ENCODE measurements at places on chromosomes 16 and 17.

GRCh38 chr16:23512168-23512695 is 1.9 kb upstream of the GGA2 start:
- DNase-seq, result peak; percentile 43

DNA sequence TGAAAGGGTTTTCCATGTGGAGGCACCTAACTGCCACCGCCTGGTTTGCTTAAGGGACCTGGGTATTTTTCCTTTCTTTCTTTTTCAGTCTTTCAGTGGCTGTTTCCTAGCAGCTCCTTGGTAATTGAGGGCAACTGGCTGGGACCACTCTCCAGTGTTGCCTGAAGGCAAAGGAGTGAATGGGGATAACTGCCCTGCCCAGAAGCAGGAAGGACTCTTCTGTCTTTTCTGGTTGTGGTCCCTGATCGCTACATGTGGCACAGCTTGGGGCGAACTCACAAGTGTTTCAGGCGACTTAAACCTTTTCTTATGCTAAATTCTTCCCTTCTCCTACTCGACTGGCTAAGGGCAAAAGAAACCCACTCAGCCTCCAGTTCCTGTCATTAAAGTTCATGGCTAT is 10.1 kb upstream of the TMEM98 start:
- no peak for DNase-seq

DNA sequence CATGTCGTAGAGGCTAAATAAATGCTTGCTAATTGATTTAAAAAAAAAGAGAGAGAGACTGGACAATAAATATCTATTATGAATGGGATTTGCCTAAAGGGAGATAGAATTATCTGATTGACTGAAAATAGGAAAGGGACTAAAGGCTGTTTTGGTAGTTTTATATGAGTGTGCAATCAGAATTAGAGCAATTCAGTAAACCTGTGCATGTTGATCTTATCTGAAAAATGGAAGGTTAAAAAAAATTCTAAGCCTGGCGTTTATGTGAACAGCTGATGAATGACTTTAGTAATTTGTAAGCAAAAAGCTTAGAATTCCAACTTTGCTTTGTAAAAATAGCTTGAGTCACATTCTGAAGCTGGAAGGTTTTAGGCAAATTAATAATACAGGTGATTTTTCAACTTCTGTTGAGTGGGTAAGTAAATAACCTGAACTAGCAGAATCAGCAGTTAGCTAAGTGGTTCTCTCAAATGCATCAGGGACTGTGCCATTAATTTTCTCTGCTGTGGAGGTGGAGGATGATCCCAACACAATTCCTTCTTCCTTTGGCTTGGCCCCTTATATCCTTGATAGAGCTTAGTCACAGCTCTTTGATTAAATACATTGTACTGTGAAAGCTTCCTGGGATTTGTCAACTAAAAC is 254.4 kb downstream of the PHKB start:
- no peak for DNase-seq

- no peak for DNase-seq
Measured at GRCh38 chr17:80501741-80502577, 25.6 kb upstream of the NPTX1 start.

DNA sequence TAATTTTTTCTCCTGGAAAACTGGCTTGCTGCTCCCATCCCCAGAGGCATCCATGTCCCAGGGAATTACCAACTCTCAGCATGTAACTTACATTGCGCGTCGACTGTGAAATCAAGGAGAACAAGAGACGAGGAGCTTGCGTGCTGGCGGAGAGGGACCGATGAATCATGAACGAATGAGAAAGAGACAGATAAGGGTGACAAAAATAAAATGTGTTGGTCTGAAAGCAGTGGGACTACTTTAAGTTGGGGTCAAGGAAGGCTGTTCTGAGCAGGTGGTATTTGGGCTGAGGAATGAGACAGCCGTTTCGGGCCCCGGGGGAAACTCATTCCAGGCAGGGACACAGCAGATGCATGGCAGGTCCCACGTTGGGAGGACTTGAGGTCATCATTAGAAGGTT is 22.5 kb downstream of the ABAT start:
- DNase-seq, result no peak

DNA sequence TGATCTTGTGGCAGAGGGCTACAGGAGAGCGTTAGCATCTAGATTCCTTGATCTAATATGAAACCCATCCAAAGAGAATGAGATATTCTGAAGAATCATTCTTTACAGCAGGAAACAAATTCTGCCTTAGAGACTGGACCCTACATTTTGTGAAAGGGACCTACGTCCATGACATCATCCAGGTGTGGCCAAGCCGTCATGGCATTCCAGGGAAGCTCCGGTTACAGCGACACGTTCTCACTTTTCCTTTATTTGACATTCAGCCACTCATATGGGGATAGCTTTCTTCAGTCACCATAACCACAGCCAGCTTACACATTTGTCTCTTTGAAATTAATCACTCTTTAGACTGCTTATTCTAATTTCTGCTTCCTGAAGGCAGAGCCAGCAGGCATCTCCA is 408.1 kb downstream of the XYLT1 start:
- no peak for DNase-seq

- no peak for DNase-seq
Measured at GRCh38 chr16:27242398-27242797, 26.2 kb downstream of the NSMCE1 start.

- no peak for DNase-seq
Measured at GRCh38 chr16:23131036-23131435, 18.2 kb downstream of the USP31 start.

- DNase-seq, result no peak
Measured at GRCh38 chr16:89359264-89360147, 130.9 kb downstream of the ANKRD11 start.

- DNase-seq, result no peak
Measured at GRCh38 chr16:22217890-22218730, 12.0 kb downstream of the EEF2K start.

DNA sequence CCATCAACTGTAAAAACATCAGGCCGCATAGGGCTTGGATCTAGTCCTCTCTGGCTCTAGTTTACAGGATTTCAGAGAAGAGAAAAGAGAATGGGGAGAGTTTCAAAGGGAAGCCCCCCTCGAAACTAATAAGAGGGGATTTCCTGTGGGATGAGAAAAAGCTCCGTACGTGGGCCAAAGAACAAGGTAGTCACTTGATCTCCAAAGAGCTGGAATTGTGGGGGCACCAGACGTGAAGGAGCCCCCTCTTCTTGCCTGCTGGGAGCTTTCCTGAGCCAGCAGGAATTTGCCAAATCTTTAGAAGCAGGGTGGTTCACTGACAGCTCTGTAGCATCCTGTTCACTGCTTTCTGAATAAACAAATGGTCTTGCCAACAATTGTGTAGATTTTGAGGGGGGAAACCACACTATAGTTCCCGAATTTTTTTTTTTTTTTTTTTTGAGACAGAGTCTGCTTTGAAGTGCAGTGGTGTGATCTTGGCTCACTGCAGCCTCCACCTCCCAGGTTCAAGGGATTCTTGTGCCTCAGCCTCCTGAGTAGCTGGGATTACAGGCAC is 7.0 kb upstream of the TMIGD1 start:
- no peak for DNase-seq

DNA sequence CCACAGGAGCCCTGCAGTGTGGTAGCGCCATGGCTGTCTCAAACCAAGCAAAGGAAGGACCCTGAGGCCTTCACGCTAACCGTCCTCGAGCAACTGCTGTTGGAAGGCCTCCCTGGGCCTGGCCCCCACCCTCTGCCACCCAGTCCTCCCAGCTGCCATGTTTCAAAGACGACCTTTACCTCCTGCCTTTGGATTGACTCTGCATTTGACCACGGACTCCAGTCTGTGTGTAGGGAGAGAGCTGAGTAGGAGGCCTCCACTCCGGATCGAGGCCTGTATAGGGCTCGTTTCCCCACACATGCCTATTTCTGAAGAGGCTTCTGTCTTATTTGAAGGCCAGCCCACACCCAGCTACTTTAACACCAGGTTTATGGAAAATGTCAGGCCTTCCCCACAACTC is 24.3 kb downstream of the PLCD3 start:
- DNase-seq, result no peak

- DNase-seq, result no peak
Measured at GRCh38 chr17:50445730-50446325, 19.8 kb downstream of the ACSF2 start.

DNA sequence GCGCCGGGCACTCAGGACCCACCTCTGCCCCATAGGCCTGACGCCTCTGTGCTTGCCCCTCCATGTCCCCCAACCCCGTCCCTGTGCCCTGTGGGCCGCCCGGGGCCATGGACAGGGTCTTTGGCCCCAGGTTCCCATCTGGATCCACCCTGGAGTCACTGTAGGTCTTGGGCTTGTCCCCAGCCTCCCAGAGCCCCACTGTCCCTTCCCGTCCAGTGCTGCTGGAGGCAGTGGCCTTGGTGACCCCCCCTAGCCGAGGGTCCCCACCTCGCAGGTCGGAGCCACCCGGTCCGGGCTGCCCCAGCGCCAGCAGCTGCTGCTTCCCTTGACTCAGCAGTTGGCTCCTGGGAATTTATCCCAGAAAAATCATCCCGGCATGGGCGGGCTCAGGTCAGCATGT is 49.3 kb downstream of the ZFPM1 start:
- DNase-seq, result no peak

GRCh38 chr17:49076573-49077384 is 55.8 kb upstream of the B4GALNT2 start:
- peak; percentile 55 for DNase-seq

DNA sequence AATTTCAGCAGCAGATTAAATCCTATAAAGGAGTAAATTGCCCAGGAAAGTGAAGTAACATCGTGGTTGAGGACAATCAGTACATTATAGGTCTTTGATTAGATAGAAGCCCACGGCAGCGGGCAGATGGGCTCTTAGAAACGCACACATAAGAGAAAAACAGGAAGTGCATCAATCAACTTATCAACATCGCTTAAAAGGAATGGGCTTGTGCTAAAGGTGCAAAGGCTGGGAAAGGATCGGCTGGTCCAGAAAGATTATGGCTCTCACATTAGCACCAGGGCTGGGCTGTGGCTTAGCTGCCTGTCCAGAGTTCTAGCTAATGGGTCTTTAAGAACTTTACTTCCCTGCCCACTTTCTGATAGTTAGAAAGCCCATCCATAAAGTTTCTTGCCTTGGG is 292.0 kb upstream of the TNRC6C start:
- no peak for DNase-seq

- peak; percentile 61 for DNase-seq
Measured at GRCh38 chr17:44901411-44901921, 2.2 kb upstream of the EFTUD2 start.
